ENCODE measurements at places on chromosomes 11 and 22.

- DNase-seq, result no peak
Measured at GRCh38 chr22:46115755-46116490, 34.4 kb upstream of the PPARA start.

- no peak for DNase-seq
Measured at GRCh38 chr11:1826552-1827094, 8.2 kb upstream of the SYT8 start.

GRCh38 chr11:41113160-41113559 is 346.3 kb downstream of the LRRC4C start:
- DNase-seq, result no peak

DNA sequence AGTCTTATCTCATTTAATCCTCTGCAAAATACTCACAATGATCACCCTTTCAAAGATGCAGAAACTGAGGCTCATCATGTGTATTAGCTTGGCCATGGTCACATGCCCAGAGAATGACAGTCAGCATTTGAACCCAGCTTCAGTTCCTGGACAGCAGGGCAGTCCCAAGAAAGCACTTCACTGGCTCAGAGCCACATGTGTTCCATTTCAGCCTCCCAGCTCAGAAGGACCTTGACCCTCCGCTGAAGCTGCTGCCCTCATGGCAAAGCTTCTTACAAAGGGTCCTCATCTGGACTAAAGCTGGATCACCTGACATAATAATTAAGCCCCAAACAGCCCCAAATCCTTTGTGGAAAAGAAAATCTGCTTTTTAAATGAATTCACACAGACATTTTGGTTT is 37.0 kb downstream of the TENM4 start:
- DNase-seq, result no peak

GRCh38 chr11:133910101-133910500 is 46.7 kb downstream of the IGSF9B start:
- DNase-seq, result no peak
